ENCODE measurements at places on chromosomes 7 and 10. TPM values are rescaled to one million over a fixed set of nuclear protein-coding genes. Genes with fewer than 3 reads are reported as not detected.

The ZSWIM8 gene
- polyA plus RNA-seq, result 65.4 TPM

The ZNF488 gene
- 3.5 TPM for polyA plus RNA-seq

The A1CF gene
- polyA plus RNA-seq, result 0.10 TPM

The PNLIPRP2 gene
- 0.25 TPM for polyA plus RNA-seq

The TAS2R5 gene
- polyA plus RNA-seq, result 2.4 TPM

The ELAPOR2 gene
- polyA plus RNA-seq, result 4.1 TPM

The TFEC gene
- 1.2 TPM for polyA plus RNA-seq

The ANXA8L1 gene
- not detected for polyA plus RNA-seq

The PPP1R17 gene
- polyA plus RNA-seq, result not detected

The TAF5 gene
- polyA plus RNA-seq, result 3.8 TPM

The CCDC71L gene
- 3.6 TPM for polyA plus RNA-seq

DNA sequence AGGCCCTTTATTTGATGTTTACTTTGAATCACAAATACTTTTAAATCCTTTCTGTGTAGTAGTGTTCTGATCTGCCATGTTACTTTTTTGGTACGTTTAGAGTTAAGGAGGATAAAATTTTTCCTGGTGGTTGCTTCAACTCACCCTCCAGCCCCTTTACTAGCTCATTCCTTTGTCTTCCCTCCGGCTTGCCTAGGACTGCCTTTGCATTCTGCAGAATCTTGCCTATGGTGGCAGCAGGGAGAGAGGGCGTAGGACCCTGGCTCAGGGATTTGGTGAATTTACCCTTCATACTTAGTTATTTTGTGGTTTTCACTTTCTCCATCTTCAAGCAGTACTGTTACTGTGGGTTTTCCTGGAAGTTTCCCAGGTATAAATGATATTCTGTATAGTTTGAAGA, 833.5 kb downstream of the XPNPEP1 start:
- DNase-seq, result no peak

- DNase-seq, result no peak
These were observed 41.8 kb downstream of the DLD start for GRCh38 chr7:107932805-107933204.

- no peak for DNase-seq
These were observed 5.1 kb downstream of the PRXL2A start for GRCh38 chr10:80413271-80413996.

- DNase-seq, result no peak
These were observed 13.7 kb downstream of the ZMIZ2 start for GRCh38 chr7:44762300-44762699.

DNA sequence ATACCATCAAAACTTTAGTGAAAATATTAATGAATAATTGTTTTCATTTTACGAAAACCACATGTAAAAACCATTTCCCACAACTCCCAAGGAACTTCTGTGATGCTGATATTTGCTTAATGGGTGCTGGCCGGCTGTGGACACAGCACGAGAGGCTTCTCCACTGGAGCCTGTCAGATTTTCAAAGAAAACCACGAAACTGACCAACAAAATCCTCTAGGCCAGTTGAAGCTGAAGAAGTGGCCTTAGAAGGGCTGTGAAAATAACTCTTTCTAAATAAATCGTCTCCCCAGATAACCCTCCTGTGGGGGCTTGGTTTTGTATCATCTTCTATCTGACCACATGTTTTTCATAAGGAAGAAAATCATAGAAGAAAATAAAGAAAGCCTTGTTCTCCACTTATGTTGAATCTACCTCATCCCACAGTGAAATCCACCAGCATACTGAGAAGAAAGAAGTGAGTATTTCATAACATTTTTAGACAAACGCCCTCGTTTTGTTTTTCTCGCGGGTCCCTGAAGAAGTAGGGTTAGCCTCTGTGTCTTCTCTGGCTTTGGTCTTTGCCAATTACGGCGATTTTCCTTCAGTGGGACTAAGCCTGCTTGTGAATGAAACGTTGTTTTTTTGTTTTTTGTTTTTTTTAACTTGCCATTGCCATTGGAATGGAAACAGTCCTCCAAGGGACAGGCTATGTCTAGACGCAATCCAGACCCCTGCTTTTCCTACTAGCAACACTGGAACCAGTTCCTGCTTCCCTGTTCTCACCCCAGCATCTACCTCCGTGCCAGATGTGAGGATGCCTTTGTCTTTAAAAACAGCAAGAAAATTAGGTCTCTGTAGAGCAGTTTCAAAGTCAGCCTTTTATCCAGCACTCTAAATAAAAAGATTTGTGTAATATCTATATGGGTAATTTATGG, 123.9 kb downstream of the ADAM12 start:
- no peak for DNase-seq

DNA sequence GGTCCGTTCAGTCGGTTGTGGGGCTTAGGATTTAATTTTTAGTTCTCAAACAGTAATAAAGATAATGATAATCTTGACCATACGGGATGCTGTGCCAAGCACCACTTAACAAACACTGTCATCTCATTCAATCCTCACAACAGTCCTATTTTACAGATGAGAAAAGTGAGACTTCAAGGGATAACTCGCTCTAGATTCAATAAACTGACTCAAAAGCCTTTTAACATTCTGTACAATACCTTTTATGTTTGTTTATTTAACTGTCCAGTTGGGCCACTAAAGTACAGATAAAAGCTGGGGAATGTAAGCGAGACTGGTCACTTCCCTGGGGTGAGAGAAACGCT, 437 bp upstream of the CFAP69 start:
- DNase-seq, result no peak

GRCh38 chr7:116588641-116589594, 64.1 kb downstream of the CAV1 start:
- DNase-seq, result peak; percentile 41

- no peak for DNase-seq
These were observed 1.3 kb downstream of the LSM8 start for GRCh38 chr7:118185163-118185860.

DNA sequence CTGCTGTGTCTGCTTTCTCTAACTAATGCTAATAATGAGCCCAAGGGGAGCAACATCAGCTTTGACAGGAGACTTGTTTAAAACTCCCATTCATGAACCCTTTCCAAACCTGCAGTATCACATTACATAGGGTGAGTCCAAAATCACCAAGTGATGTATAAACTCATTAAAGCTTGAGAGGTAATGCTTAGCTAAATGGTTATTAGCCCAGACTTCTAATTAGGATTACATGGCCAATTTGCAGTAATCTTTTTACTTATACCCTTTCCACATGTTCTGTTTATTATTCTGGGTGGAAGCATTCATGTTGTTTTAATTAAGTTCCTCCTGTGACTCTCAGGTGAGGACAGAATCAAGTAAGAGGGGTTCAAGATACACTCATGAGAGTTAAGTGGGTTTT, 17.5 kb downstream of the ZNF138 start:
- no peak for DNase-seq

- DNase-seq, result no peak
These were observed 95.3 kb upstream of the MACROH2A2 start for GRCh38 chr10:69957241-69957885.

DNA sequence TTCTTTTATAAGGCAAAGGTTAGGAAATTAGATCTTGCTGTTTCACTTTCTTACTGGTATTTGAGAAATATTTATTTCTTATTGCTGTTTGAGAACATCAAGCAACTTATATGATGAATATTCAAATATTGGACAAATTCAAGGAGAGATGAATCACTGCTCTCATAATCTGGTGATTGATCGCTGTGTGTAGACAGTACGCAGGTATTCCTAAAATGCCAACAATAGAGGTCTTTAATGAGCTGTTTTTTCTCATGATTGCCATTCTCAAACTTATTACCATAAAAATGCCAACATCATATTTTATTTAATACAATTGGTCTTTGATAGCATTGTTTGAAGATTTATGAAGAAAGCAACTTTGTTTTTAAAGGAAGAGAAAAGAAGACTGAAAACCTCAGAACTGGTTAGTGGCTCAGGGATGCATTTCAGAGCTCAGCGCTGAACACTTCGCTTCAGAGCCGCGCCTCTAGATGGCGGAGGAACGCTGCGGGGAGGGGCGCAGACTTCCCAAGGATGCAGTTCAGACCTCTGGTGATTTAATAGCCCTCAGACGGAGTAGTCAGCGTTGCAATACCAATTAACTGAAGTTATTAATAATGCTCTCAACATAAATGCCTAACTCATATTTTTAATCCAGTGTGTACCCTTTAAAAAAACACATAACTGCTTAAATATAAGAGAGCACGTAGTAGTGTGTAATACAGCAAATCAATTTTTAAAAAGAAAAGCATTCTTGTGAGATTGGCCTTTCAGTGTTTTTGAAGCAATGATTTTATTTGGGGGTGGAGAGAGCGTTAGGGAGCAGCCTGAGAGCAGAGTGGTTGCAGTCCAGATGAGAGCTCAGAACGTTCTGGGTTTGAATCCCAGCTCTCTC, 38.5 kb upstream of the STEAP4 start:
- no peak for DNase-seq

DNA sequence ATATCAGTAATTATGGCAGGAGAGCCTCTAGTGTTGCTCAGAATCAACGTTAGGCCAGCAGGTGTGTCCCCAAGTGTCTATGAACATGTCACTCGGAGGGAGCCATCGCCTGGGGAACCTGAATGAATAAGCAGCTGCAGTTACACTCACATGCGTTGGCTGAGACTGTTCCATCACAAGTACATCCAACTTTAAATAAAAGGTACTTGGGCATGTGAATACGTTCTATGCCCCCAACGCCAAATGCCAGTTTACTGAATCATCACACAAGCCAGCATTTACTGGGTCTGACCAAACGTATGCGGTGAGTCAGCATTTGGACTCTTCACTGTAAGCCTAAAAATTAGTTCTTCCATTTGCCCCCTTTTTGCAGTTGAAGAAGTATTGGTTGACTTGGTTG, 207.6 kb upstream of the PLXNA4 start:
- DNase-seq, result no peak

GRCh38 chr10:35079763-35080162, 10.4 kb downstream of the CUL2 start:
- no peak for DNase-seq

DNA sequence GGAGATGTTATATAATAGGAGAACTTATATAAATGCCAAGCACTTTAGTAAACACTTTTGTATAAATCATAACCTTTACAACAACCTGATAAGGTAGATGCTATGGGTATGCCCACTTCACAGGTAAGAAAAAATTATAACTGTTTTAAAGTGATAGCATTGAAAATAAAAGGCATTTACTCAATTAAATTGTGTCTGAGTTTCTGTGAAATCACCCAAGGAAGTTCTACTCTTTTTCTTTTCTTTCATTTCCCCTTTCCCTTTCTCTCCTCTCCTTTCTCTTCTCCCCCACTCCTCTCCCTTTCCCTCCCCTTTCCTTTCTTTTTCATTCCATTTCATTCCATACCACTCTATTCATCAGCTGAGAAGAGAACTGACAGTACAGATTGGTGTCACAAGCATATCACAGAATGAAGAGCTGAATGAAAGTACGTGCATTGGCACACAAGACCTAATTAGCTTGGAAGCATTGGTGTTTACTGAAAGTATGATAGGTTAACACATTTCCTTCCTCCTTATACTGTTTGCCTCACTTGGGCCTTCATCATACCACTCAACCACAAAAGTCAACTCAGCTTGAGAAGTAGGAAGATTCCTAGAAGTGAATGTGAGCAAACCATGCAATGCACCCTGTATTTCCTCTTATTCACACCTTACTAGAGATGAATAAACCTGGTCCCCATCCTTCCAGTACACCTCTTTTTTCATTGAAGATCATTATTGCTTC, 117.9 kb upstream of the AGR3 start:
- no peak for DNase-seq

DNA sequence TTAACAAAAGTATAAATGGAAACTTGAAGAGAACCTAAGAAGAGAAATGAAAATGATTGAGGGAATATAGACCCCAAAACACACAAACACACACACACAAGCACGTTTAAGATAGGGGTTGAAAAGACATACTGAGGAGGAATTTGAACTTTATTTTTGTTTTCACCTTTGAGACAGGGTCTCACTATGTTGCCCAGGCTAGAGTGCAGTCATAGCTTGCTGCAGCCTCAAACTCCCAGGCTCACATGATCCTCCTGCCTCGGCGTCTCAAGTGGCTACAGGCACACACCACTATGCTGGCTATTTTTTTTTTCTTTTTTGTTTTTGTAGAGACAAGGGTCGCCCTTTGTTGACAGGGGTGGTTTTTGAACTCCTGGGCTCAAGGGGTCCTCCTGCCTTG, 4.0 kb downstream of the BTRC start:
- no peak for DNase-seq

DNA sequence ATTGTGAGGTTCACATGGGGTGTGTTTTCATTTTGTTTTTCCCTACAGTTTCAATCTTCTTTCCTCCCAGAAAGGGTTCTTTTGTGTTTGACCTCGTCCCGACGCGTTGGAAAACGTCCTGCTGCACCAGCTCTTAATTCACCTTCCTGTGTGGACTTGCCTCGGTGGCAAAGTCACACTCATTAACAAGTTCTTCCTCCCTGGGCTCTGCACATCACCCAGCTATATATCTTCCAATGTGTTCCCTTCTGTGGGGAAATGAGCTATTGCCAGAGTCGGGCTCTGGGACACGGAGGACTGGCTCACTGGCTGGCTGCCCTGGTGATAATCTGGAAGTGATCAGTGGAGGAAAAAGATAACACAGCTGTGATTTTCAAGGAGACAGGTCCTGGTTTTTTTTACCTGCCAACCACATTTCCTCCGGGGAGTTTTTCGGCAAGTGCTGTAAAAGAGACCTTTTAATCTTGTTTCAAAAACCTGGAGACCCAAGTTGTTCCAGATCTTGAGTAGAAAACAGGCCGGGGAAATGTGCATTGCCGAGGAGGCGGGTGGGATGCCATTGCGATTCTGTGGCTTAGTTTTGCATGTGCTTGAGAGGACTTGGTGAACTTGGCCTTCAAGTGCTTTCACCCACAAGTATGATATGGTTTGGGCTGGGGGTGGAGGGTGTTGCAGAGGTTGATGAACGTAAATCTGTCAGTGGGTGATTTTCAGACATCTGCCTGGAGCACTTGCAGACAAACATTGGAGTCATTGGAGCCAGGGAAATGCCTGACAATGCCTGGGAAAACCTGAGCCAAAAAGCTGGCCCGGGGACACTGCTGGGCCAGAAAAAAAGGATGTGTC, 96.5 kb upstream of the CREB5 start:
- DNase-seq, result no peak

DNA sequence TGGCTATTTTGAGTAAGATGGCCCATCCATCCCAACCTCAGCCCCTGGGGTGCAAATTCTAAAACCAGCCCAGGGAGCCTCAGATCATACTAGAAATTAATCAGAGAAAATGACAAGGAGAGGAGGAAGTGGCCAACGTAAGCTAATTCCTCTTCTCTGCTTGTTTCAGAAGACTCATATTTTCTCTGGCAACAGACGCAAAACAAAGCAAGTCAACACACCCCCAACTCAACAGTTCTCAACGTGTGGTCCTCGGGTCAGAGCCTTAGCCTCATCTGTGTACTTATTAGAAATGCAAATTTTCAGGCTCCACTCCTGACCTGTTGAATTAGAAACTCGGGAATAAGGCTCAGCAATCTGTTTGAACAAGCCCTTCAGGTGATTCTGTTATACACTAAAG, 413.9 kb upstream of the AUTS2 start:
- DNase-seq, result no peak

DNA sequence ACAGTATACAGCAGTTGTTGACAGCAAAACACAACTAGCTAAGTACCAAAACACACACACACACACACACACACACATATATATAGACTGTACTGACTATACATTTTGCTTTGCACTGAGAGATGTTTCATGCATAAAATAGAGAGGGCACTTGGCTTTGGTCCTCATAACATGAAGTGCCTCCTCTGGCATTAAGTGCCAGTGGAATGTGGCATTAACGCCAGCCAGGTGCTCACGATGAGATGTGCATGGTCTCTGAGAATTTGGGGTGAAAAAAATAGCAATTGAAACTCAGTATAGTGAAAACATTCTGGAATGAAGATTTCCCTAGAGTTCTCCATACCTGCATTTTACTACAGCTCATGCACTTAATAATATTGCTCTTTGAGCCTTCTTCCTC, 70.0 kb upstream of the INSYN2A start:
- no peak for DNase-seq
